Right lung (tissue), 10 donors: ENCODE measurements at places on chromosomes 7 and 10. TPM values are rescaled to one million over a fixed set of nuclear protein-coding genes. Genes with fewer than 3 reads are reported as not detected.

The CYP3A5 gene
- 15.1 TPM for polyA plus RNA-seq

The TEX36 gene
- not detected for polyA plus RNA-seq

GRCh38 chr7:155560982-155561686 lies 14.8 kb upstream of the CNPY1 start:
- no peak for DNase-seq

- no peak for DNase-seq
Observed at GRCh38 chr7:128155100-128155740, 85.9 kb upstream of the LEP start.

GRCh38 chr7:5501465-5501864 lies 77.8 kb upstream of the TNRC18 start:
- DNase-seq, result no peak

DNA sequence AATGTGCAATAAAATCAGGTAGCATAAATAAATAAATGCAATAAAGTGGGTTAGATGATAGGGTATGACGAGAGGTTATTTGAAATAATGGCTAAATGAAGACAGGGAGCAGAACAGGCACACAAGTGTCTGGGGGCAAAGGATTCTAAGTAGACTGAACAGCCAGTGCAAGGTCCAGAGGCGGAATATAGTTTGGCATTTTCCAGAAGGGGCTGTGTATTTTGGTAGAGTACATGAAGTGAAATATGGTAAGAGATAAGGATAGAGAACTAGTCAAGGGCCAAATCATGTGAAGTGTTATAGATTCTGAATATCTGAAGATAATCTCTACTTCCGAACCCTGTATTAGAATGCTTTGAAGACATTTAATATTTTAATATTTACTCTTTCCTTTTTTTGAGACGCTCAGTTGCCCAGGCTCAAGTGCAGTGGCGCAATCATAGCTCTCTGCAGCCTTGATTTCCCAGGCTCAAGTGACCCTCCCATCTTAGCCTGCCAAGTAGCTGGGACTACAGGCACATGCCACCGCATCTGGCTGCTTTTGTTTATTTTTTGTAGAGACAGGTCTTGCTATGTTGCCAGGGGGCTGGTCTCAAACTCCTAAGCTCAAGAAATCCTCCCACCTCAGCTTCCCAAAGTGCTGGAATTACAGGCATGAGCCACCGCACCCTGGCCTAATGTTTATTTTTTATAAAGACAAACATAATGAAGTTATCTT lies 44.4 kb upstream of the CD36 start:
- no peak for DNase-seq

GRCh38 chr7:98571006-98571405 lies 46.1 kb upstream of the NPTX2 start:
- no peak for DNase-seq
